Fibroblast of skin of left biceps (primary cell): ENCODE measurements at places on chromosomes 6 and 20.

DNA sequence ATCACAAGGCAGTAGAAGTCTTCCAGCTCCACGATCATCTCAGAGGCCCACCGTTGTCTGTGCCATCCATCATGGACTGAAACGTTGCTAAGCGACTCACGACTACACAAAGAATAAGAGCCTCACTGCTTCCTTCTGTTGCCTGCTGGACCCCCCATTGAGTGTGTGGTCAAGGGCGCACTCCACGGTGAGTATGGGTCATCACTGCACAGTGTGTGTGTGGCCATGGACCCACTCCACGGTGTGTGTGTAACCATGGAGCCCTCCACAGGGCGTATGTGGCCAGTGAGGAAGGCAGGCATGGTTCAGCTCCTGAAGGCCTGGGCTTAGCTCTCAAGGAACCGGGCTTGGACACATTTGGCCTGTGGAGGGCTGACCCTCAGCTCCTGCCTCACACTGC is 123.4 kb upstream of the AFDN start:
- DNase-seq, result no peak

- DNase-seq, result no peak
Observed at GRCh38 chr6:82270881-82271635, 23.5 kb upstream of the IBTK start.

DNA sequence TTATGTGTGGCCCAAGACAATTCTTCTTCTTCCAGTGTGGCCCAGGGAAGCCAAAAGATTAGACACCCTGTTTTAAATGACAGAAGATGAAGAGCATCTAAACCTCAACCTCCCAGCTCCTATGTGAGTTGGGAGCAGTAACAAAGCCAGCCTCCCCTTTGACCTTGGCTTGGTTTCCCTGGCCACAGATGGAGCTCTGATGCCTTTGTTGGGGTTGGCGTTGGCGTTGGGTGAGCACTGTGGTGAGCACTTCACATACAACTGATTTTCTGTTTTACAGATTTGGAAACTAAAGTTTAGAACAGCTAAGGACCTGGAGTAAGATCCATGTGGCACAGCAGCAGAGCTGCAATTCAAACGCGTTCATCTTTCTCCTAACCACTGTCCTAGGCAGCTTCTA is 22.1 kb downstream of the DAAM2 start:
- no peak for DNase-seq

GRCh38 chr6:155340464-155341129 is 26.3 kb upstream of the TFB1M start:
- DNase-seq, result no peak

- no peak for DNase-seq
Observed at GRCh38 chr6:119132261-119132981, 54.0 kb upstream of the FAM184A start.

GRCh38 chr6:38714239-38715015 is 684 bp upstream of the DNAH8 start:
- DNase-seq, result no peak

DNA sequence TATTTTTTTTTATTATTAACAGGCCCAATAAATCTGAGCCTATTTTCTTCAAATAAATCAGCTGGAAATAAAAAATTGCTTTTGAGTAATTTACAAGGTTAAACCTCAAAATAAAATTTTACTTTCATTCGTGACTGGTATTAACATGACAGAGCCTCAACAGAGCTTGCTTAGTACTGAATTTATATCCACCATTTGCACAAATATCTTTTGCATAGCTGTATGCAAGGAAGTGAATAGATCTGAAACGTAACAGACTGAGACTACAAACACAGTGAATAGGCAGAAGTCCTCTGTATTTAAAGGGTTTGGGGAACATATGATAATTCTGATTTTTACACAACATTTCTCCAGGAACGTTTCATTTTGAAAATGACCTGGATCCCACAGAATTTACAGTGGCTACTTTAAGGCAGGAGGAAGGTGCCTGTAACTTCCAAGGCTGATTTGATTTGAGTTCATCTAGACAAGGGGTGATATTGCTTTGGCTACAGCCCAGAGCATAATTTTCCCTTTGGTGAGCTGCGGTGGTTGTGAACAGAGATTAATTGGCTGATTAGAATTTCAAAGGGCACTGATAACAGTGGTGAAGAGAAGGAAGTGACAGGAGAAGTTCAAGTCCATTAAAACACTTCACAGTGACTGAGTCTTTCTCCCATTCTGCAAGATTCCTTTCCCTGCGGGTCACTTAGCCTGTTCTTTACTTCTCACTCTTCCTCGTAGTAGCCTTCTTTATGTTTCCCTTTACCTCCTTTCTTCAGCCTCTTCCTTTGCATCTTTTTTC is 121.2 kb upstream of the SASH1 start:
- no peak for DNase-seq

- DNase-seq, result no peak
Observed at GRCh38 chr6:144215402-144215931, 65.2 kb downstream of the STX11 start.

GRCh38 chr6:5278565-5279120 is 17.3 kb downstream of the FARS2 start:
- DNase-seq, result no peak

GRCh38 chr20:57450419-57450818 is 59.2 kb downstream of the RBM38 start:
- no peak for DNase-seq

- no peak for DNase-seq
Observed at GRCh38 chr20:46438156-46438750, 31.8 kb upstream of the ELMO2 start.

DNA sequence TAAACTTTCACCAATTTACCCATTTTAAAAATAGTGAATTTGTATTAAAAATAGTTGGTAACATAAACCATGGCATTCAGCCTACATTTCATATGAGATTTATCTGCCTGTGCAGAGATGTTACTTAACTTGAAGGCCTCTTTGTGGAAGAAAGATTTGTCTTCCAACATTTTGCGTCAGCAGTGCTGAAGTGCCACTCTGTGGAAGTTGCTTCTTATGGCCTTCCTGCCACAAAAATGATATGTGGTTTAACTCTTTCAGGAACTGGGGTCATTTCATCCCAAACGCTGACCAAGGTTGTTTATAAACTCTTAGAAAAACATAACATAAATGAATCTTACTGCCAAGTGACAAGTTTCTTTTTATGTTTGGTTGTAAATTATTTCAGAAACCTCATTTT is 246.8 kb downstream of the ARID1B start:
- no peak for DNase-seq

GRCh38 chr6:31535538-31536324 is 6.1 kb downstream of the DDX39B start:
- DNase-seq, result no peak

- no peak for DNase-seq
Observed at GRCh38 chr20:46698788-46699187, 9.5 kb upstream of the TP53RK start.

DNA sequence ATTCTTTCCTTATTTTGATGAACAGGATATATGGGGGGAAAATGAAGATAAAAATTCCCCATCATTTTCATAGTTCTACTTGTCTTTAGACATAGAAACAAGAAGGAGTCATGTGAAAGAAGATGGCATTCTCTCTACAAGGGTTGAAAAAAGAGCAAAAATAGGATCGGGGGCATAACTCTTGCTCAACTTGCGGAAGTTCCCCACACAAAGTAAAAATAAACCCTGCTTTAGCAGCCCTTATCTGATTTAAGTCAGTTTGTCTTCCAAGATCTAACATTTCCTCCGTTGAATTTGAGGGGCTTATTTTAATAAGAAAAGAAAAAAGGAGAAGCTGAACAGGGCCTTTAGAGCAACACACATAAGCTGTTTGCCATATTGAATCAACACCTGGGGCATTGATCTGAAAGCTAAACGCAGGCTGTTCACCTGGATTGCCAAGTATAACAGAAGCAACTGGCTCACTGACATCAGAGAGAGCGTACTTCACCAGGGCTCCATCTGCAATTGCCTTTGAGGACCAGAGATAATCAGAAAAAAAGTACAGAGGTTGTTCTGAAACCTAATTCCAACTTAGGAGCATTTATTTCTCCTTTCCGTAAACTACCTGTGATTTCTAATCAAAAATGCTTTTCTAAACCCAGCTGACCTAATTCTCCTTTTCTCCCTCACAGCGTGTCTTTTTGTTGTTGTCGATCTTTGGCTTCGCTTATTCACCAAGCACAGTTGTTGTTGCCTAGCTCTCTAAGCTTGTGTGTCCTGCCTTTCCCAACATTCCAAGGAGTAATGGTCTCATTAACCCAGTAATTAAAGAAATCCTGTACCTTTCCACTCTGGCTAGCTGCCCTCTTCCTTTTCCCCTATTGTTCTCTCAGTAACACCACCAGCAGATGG is 568.0 kb downstream of the KIF16B start:
- no peak for DNase-seq

DNA sequence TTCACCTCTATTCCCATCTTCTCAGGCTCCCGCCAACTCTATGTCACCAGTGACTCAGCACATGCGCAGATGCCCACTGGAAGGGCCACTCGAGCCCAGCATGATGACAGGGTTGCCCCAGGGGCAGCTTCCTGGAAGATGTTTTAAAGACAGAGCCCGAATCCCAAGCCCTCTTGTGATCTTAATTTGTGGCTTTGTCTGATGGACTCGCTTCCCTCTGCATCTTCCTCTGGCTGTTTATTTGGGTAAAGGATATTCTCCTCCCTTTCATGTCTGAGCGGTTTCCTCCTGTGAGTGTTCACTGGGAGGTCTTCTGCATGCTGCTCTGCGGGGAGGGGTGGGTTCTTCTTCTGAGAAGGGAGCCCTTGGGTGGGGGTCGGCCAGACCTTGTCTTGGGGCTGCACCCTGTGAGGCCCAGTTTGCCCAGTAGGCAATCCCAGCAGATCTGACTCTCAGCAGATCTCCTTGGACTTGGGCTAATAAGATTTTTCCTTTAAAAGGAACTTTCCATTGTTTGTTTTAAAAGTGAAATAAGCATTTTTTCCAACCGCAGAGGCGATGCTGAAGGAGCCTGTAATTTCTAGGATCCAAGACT is 401.0 kb downstream of the CDC5L start:
- no peak for DNase-seq

DNA sequence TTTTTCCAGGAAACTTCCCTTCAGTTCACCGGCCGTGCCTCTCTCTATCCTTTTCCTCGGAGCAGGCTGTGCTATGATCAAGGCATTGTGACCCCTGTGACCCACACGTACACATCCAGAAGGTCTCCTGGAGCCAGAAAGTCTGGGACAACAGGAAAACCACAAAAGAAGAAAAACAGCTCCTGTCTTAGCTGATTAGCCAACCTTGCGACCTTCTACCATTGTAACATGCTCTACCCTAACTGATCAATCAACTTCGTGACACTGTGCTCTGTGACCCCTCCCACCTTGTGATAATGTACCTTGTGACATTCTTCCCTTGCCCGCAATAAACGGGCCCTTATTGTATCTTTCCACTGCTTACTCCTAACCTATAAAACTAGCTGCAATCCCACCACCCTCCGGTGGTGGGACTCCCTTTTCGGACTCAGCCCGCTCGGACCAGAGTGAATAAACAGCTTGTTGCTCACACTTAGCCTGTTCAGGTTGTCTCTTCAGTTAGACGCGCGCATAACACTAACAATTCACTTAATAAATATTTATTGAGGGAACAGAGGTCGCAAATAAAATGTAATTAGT is 24.2 kb downstream of the ZNF311 start:
- peak; percentile 53 for DNase-seq

GRCh38 chr6:7417684-7418083 is 28.1 kb downstream of the RIOK1 start:
- no peak for DNase-seq
